ENCODE measurements at places on chromosomes 7 and 10. TPM values are rescaled to one million over a fixed set of nuclear protein-coding genes. Genes with fewer than 3 reads are reported as not detected.

The TMEM270 gene
- total RNA-seq: not detected

The TMEM196 gene
- not detected for total RNA-seq

The GATA3 gene
- total RNA-seq: not detected

The RBM28 gene
- 18.6 TPM for total RNA-seq

DNA sequence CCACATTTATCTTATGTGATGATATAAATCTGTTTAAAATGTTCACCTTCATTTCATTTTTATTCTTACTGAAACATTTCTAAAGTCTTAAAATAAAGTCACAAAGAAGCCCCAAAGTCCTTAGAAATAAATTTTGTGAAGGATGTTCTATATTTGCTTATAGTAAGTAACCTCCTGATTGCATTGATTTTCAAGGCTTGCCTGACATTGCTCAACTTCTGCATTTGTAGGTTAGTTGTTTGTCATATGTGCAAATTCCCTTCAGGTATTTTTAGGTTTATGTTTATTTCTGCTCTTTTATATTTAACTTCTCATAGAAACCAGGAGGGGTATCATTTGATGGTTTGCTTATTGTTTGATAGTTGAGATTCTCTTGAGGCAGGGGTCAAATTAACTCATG, 417.8 kb downstream of the ARL4A start:
- H3K27me3 ChIP-seq: no peaks in the 10 kb centered on the region
- DNase-seq: no peak

- no peak overlapping the region for H3K27ac ChIP-seq
- H3K4me1 ChIP-seq: no peaks in the 10 kb centered on the region
- no peak overlapping the region for H3K4me3 ChIP-seq
- no peaks in the 10 kb centered on the region for H3K36me3 ChIP-seq
- H3K27me3 ChIP-seq: peaks cover 20% of the 10 kb centered on the region
- DNase-seq: no peak
Observed at GRCh38 chr10:24393201-24393600, 184.3 kb downstream of the KIAA1217 start.

DNA sequence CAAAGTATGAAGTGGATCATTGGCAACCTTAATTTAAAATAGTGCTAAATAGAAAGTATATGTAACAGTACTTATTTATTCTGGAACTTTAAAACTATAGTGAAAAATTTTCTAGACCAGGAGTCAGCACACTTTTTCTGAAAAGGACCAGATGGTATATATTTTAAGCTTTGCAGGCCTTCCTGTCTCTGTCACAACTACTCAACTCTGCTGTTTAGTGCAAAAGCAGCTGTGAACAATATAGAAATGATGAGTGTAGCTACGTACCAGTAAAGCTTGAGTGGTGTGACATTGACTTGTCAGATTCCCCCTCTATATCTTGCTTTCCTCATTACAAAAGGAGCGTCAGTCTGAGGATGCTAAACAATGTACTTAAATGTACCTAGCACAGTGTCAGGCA, 88.1 kb upstream of the IGFBP3 start:
- H3K27me3 ChIP-seq: no peaks in the 10 kb centered on the region
- peaks cover 2% of the 10 kb centered on the region for H3K4me1 ChIP-seq
- no peaks in the 10 kb centered on the region for H3K36me3 ChIP-seq
- H3K27ac ChIP-seq: no peak overlapping the region
- no peak for DNase-seq

GRCh38 chr7:42662862-42663261, 249.0 kb downstream of the C7orf25 start:
- H3K4me3 ChIP-seq: no peak overlapping the region
- no peak overlapping the region for H3K27ac ChIP-seq
- no peaks in the 10 kb centered on the region for H3K27me3 ChIP-seq
- no peaks in the 10 kb centered on the region for H3K36me3 ChIP-seq

All from IMR-90 (cell line).